CMK (cell line): ENCODE measurements at places on chromosomes 3 and 15.

- DNase-seq, result no peak
Observed at GRCh38 chr3:153356908-153357307, 194.9 kb downstream of the RAP2B start.

GRCh38 chr3:50364573-50365079, 5.3 kb upstream of the TMEM115 start:
- DNase-seq, result no peak

GRCh38 chr3:67940210-67940952, 286.0 kb upstream of the SUCLG2 start:
- DNase-seq, result no peak

GRCh38 chr15:65101411-65101890, 13.5 kb downstream of the UBAP1L start:
- DNase-seq, result no peak

GRCh38 chr15:99732751-99733267, 428 bp downstream of the LYSMD4 start:
- peak; percentile 29 for DNase-seq

DNA sequence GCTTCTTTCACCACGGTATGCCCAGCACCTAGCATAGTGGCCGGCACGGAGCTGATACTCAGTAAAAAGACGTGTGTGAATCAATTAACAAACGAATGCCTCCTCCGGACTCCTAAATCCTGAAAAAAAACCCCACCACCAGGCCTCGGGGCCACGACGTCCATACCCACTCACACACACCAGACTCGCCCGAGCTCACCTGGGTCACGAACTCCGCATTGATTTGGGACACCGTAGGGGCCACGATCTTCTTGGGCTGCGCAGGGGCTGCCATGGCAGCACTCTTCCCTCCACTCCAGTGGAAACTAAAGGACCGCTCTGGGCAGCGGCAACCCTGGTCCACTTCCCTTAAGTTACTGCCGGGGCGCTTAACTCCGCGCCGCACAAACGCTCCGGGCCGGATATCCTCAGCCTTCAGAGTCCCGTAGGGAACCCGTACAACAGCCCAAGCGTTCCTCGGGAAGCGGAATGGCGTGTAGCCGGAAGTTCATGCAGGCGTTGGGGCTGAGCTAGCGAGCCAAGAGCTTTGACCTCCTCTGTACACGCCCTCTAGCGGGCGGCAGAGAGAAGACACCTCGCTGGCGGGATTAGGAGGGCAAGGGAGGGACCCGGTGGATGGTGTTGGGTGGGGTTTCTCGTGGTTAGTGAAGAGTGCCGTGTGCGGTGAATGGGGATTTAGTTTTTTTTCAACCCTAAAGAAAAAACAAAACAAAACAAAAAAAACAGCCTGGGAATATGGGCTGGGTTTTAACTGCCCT, at the start of gene AQR:
Gene AQR (minus strand): TSS at position 403 of the 758 bp plus-strand sequence. CDS start 129 bp downstream, at position 274.
- DNase-seq, result peak; percentile 88

DNA sequence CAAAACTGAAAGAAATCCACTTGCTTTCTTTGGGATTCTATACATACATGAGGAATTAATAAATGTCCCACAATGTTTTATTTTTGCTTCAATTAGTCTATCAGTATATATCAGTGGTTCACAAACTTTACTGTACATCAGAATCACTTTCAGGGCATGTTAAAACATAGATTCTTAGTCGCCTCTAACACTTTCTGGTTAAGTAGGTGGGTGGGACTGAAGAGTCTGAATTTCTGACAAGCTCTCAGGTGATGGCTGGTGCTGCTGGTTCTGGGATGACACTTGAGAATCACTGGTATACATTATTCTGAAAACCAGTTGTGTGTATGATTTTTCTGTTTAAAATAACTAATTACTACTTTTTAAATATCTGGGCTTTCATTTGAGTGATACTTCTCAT, 393.3 kb downstream of the TBC1D5 start:
- no peak for DNase-seq

- DNase-seq, result no peak
Observed at GRCh38 chr3:134600206-134600605, 50.6 kb downstream of the KY start.

DNA sequence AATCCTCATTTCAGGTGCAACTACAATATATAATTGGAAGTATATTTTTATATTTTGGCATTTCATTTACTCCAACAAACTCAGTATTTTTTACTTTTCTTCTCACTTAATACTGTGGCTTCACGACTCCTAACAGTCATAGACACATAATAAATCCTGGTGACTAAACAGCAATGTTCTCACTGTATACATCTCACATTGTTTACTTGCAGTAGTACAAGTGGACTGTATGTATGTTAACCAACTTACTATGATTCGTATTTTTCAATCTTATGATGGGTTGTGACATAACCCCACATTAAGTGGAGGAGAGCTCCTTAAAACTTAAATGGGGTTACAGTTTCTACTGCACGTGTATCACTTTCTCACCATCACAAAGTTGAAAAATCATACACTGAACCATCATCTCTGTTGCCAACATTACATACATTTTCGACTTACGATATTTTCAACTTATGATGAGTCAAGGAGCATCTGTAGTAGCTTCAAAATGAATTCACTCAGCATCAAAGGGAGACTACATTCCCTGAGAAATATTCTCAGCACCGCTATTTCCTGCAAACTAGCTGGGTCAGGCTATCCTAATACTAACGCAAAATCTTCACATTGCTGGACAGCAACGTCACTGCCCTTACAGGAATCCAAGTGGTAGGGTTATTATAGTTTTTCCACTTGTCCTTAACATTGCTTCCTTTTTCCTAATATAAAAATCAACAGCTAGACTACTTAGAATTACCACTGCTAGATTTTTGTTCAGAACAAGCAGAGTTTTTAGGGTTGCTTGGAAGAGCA, 7.3 kb downstream of the ADAM10 start:
- DNase-seq, result no peak

DNA sequence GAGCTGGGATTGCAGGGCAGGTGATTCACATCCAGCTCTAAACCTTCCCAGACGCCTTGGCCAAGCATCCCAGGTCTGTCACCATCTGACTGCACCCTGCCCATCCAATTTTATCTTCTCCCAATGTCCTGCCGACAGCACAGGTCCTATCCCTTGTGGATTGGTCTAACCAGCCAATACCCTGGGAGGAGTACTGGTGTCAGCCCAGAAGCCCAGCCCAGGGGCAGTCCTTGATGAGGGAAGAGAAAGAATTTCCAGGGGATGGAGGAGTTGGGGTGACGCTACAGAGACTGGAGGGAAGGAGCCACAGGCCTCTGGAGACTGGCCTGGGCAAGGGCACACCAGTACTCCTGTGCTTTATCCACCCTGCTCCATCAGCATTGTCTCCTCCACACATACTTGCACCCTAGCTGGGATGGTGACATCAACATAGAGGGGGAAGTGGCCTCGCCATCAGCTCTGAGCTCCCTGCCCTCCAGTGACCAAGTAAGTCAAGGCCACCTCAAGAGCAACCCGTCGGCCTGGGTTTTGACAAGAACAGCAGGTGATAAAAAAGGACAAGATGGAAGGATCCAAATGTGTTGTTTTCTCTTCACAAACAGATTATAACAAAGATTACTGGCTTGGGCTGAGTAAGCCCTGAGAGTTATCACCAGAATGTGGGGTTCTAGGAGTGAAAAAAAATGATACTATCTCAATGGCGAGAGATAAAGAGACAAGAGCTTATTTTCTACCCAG, 114.6 kb downstream of the AQP9 start:
- no peak for DNase-seq

DNA sequence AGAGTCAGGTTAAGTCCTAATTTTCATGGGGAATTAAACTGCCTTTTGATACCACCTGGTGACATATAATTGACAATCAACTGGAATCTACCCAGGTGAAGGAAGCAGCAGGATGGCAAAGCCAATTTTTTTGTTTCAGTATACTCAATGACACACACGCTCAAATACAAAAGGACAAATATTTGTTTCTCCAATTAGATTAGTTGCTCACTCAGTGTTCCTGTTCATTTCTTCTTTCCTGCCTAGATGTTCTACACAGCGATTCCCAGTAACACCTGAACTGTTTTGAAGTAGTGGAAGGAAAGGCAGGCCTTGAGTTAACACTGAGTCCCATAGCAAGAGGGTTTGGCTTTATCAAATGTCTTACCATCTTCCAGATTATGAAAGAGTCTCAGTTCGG, 157.5 kb downstream of the PDZRN3 start:
- DNase-seq, result no peak

DNA sequence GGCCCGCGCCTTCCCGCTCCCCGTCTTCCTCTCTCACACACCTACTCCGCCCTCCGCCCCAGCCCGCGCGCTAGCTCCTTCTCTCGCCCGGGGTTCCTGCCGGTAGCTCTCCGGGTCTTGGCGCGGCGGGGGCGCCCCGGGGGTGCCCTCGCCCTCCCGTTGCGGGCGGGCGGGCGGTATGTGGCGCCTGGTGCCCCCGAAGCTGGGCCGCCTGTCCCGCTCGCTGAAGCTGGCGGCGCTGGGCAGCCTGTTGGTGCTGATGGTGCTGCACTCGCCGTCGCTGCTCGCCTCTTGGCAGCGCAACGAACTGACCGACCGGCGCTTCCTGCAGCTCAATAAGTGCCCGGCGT, 507 bp downstream of the DIPK2A start:
- no peak for DNase-seq

- DNase-seq, result peak; percentile 8
Observed at GRCh38 chr3:181103605-181104004, 114.1 kb upstream of the DNAJC19 start.

GRCh38 chr3:128285967-128286321, 132.7 kb downstream of the EEFSEC start:
- no peak for DNase-seq

GRCh38 chr15:96416218-96416933, 85.9 kb downstream of the NR2F2 start:
- DNase-seq, result no peak

DNA sequence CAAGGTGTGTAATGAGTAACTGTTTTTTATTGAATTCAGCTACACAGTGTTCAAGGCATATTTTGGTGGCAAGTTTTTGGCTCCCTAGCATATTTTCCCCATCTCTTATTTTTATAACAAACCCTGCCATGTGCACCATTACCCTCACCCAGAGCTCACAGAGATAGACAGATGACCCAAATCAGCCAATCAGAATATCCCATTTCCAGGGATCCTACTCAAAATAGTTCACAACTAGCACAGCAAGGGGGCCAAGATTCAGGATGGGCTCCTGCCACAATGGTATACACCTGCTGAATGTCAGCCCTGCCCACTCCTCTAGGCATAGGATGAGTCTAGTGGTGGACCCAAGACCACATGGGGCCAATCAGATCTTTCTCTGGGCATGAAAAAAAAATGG, 78.8 kb upstream of the SETMAR start:
- no peak for DNase-seq

GRCh38 chr3:4850928-4851265, 128.3 kb upstream of the BHLHE40 start:
- DNase-seq, result no peak

GRCh38 chr3:10845839-10846656, 30.0 kb downstream of the SLC6A11 start:
- DNase-seq, result no peak

DNA sequence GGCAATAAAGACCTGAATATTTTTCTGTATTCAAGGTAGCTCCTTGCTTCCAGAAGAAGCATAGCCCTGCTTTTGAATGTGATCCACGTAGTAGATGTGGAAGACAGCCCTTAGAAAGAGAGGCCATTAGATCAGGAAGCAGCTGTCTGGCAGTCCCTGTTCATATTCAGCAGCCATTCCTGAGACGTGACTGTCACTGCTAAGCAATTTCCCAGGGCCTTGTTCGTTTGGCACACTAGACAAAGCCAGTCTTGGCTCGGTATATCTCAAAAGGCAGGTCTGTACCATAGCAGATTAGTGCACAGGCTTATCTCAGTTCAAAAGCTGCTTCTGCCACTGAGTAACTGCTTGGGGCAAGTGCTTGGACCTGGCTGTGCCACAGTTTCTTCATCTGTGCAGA, 287.8 kb upstream of the MCTP2 start:
- DNase-seq, result no peak

DNA sequence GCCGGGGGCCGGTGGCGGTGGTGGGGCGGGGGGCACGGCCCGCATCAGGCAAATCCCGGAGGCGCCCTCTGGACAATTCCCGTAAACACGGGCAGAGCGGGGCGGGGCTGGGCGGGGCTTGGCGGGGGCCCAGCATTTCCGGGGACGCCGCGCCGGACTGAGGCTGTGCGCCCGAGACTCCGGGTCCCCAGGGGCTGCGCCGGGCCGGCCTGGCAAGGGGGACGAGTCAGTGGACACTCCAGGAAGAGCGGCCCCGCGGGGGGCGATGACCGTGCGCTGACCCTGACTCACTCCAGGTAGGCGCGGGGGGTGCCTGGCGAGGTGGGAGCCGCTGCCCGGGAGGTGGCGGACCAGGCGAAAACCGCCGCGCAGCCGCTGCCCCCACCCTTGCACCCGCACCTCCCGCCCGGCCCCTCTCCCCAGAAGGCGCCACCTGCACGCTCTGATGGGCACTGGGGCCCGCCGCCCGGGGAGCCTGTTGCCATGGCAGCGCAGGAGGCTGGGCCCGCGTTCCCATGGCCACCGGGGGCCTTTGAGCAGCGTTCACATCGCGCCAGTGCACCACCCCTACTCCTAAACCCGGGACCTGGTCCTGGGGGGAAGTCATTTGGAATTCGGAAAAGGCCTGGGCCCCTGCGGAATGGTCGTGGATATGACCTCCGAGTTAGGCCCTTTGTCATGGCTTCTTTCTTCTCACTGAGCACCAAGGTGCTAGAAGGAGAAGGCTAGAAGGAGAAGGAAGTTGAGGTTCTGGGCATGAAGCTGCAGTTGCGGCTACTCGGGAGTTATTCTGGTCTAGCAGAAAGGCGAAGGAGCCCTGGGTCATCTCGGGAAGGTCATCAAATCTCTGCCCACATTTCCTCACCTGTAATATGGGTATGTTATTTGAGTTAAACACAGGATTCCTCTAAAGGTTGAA, 16.1 kb upstream of the SEMA4B start:
- no peak for DNase-seq

- DNase-seq, result no peak
Observed at GRCh38 chr15:100542290-100542689, 13.5 kb upstream of the CERS3 start.

DNA sequence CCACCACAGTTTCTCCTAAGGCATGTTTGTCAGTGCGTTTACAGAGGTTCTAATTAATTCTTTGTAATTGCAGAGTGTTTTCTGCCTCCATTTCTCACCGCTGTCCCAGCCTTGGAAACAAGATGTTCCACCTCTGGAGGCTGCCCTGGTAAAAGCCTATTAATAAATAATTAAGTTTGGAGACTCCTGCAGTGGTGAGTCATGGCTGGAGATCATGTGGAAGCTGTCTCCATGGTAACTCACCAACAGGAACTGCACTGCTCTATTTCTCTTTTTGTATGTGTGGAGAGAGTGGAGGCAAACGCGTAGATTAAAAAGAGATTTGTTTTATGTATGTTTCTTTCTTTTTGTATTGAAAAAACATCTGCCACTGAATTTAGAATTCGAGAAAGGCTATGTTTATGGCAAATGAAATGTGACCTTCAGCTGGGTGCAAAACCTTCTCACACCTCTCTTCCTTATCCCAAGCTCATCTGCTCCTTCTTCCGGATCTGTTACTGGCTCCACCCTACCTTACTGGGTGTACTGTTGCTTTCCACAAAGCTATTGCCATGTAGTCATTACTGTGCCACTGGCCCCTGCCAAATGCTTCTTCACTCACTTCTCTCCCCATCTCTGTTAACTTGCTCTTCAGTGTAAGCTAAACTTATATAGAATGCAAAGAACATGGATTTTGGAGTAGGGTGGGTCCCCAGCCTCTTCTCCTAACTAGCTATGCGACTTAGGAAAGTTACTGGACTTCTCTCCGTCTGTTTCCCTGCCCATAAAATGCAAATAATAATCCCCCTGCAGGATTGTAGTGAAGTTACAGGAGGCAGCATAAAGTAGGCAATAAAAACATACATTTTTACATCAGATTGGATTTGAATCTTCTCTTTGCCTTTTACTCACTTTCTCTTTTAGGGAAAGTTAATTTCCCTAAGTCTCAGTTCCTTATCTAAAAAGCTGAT, 778.5 kb downstream of the NTRK3 start:
- DNase-seq, result no peak
